ENCODE measurements at places on chromosomes 6 and 20.

GRCh38 chr20:18778690-18779392, 34.7 kb upstream of the SCP2D1 start:
- no peak for DNase-seq

- no peak for DNase-seq
Observed at GRCh38 chr6:156182356-156182755, 594.8 kb upstream of the ARID1B start.

DNA sequence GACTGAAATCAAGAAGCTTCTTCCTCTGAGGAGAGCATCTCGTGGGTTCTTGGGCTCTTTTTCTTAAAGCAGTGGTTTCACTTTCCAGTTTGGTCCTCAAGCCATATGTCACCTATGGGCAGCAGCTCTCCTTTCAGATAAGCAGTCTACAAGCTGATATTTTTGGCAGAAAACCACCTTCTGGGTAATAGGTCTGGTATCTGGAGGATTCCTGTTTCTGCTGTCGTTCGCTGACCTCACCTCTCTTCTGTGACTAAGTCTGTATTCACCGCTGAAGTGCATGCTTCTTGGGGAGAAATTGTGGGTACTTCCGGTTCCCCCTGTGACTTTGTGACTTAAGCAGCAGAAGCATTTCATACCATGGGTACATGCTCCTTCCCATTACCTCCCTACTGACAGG, 193.6 kb downstream of the EDN1 start:
- DNase-seq, result peak; percentile 65

DNA sequence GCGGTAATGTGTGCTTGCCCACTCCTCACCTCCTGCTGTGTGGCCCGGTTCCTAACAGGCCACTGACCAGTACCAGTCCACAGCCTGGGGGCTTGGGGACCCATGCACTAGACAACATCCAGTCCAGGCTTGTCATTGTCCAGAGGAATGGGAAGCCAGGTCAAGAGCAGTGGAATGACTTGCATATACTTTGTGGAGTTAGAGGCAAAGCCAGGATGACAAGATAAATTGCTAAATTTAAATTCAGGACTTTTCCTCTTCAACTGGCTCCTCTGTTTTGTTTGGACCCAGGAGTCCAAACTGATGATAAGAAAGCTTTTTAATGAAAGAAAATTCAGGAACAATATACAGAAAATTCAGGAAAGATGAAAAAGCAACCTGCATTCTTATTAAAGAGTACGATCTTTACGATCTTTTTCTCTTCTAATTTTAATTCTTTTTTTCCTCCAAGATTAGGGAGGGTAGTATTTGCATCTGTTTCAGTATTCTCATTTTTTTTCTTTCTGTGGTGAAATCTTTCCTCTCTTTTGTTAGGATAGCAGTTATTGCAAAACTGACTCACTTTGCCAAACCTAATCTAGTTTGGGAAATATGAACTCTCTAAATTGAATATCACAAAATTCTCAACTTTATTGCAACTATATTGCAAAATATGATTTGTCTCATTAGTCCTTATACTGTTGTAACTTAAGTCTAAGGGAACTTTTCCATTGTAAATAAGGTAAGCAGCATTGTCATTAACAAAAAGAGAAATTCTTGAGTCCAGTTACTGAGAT, 48.2 kb downstream of the DCBLD1 start:
- DNase-seq, result no peak

GRCh38 chr6:146578054-146578453, 20.7 kb upstream of the ADGB start:
- DNase-seq, result no peak

DNA sequence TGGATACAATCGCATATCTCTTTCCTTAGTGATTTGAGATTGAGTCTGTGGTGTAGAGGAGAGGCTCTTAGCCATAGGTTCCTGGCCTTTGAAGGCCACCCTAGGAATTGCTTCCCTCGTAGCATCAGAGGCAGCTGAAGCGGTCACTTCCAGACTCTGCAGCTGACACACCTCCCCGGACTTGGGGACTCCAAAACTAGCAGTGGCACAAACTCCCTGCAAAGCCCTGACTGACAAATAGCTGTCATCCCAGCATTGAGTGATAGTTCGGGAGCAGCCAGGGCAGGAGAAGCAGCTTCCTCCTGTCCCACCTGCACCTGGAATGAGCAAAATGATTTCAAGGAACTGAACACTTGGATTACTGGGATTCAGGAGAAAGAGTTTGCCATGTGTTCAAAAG, 100.5 kb upstream of the QKI start:
- DNase-seq, result no peak

DNA sequence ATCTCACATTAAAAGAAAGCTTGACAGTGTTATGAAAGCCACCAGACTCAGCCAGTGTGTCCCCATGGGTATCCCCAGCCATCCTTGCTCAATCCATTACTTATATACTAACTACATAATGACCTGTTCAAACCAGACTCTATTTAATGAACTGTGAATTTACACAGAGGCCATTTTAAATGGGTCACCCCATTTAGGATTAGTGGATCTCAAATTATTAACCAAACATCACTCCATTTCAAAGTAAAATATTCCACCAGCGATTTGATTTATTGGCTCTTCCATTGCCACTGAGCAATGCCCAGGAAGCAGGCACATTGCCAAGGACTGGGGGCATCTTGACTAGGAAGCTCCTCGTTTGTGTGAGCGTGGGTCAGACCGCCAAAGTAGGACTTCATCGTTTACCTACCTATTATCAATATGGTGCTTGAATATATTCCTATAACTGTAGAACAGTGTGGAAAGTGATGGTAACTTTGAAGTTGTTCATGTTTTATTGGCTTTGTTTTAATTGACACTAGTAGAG, 15.5 kb upstream of the NPEPL1 start:
- DNase-seq, result no peak

DNA sequence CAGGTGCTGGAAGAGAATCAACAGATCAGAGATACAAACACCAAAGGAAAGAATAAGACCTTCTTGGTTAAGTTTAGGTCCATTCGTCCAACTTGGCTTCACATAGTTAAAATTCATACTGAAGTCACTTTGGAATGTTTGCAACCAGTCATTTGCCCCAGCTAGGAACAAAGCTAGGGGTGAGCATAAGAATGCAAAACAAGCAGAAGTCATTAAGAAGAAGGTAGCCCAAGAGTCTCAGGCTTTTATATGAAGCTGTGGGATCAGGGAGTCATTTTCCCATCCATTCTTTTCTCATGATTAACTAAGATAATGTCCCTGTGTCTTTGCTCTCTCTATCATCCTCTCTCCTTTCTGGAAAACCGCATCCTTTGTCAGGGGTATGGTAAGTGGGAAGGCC, 51.5 kb upstream of the TMEM170B start:
- no peak for DNase-seq

GRCh38 chr6:82823361-82823760, 242.3 kb downstream of the UBE3D start:
- DNase-seq, result no peak

GRCh38 chr20:62374331-62375152, 7.4 kb upstream of the LAMA5 start:
- no peak for DNase-seq

GRCh38 chr6:17103715-17104114, 1.9 kb downstream of the STMND1 start:
- peak; percentile 13 for DNase-seq

GRCh38 chr6:35166520-35166919, 25.4 kb upstream of the TCP11 start:
- no peak for DNase-seq

- no peak for DNase-seq
Observed at GRCh38 chr6:26258212-26258977, 106.6 kb upstream of the BTN3A2 start.

- DNase-seq, result no peak
Observed at GRCh38 chr6:79034865-79035264, 43.2 kb downstream of the PHIP start.

DNA sequence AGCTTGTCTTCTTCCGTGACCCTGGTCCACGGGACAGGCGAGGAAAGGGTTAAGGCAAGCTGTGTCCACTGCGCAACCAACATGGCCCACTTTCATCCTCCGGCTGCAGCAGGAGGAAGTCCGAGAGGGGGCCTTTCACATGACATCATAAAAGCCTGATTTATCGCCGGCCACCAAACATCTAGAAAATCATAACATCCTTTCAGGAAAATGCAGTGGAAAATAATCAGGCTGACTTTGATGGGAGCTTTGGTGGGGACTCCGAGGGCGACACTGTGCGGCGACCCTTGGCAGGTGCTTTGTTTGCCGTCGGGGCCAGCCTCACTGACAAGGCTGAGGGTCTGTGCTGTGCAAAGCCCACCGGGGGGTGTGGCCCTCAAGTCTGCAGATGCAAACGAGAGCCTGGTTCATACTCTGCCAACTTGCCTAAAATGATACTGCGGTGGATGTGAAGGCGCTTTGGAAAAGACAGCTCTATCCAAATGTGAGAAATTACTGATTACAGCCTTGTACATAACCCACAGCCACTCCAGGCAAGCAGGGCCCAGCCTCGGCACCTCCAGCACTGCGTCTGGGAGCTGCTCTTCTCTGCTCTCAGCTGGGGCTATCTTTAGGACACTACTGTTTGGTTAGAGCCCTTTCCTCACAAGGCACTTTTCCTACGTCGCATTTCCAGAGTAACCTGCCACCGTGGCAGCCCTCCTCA, 25.7 kb downstream of the FOXC1 start:
- DNase-seq, result no peak

DNA sequence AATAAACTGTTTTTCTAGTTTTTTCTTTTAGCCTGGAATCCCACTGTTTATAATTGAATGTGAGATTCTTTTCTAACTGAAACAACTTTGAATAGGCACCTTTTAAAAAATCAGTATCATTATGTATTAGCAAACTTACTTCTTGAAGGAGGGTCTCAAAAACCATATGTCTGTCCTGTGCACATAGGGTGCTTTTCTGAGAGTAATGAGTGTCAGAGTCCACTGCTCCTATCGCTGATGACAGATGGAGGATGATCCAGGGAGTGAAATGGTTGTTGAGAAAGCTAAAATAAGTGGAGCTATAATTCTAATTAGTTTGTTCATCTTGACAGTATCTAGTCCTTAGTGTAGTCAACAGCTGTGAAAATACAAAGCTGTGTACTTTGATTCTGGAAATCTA, 35.8 kb downstream of the MEI4 start:
- DNase-seq, result no peak

DNA sequence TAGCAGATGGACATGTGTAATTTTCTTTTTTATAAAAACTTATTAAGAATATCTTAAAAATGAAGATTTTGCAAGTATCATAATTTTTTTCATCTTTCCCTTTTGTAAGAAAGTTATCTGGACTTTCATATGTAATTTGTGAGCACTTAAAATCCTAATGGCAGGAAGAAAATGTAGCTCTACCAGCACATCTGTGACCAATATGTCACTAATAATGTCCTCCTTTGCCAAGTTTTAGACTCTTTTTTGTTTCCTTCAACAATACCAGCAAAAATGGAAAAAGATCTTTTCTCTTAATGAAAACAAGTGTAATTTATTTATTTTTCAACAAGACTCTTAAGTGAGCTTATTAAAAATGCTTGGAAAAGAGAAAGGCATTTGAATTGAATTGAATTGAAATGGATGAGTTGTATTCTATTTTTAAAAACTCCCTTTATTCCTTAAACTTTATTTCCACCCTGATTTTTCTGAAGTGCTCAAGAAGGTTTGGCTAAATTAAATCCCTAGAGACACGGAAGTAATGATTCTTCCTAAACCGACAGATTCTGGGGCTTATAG, 110.7 kb downstream of the KIF6 start:
- no peak for DNase-seq

DNA sequence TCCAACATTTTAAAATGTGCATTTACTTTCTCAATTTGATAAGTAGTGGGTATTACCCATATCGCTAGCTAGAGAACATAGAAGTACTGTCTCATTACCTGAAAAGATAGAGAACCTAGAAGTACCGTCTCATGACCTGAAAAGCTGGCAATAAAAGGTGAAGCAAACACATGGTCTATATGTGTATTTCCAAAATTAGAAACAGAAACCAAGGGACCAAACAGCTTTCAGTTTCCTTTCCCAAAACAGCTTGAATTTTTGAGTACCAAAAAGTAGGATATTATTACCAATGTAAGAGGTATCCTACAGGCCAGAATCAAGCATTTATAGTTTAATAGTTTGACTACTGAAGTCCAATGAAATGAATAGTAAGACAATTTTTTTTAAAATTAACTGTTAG, 77.2 kb downstream of the KIF13A start:
- DNase-seq, result no peak

- no peak for DNase-seq
Observed at GRCh38 chr6:161837854-161838253, 564.0 kb upstream of the AGPAT4 start.

- no peak for DNase-seq
Observed at GRCh38 chr20:34949120-34949519, 6.5 kb downstream of the GSS start.

- DNase-seq, result no peak
Observed at GRCh38 chr20:13554706-13555105, 84.0 kb downstream of the TASP1 start.

- no peak for DNase-seq
Observed at GRCh38 chr6:69732045-69732444, 64.8 kb downstream of the LMBRD1 start.

DNA sequence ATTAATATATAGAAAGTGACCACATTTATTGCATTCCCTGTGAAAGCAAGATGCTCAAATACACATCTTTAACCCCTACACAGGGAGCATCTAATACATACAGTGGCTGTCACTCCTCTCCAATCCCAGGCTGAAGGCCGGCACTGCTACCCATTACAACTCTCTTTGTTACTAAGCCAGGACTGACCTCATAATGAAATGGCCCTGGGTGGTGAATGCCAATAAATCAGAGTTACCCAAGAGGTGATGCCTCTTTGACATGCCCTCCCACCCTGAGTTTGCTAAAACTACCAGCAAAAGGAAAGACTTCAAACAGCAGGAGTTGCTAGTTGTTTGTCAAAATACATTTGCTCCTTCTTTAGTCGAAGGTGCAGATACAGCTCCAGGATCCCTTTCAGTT, 214.2 kb downstream of the FOXA2 start:
- DNase-seq, result no peak

DNA sequence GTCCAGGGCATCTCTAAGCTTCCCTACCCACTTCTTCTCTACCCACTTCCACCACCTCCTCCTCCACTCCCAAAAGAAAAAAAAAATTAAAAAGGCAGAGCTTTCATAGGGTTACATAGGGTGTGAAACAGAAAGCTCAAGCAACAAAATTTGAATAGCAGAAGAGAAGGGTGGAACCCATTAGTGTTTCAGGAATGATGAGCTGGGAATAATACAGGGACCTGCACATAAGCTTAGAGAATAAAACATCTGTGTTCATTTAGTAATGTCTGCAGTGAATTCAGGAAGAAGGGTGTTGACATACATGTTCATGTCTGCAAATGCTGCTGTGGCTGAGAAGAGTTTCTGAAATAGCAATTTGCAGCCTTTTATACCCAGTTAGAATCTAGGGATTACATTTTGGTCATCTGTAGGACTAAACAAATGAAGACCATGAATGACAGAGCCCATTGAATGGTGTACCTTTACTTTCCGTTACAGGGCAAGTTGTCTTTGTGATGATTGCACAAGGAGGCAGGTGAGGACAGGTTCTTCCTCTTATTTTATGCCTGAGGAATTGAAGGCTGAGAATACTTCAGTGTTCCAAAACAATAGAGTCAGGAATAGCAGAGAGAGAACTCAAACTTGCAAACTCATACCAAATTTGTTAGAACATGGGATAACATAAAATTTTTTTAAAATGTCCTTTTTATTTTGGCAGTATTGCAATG, 975.1 kb downstream of the TFAP2A start:
- no peak for DNase-seq
